ENCODE measurements at places on chromosomes 3 and 15.

DNA sequence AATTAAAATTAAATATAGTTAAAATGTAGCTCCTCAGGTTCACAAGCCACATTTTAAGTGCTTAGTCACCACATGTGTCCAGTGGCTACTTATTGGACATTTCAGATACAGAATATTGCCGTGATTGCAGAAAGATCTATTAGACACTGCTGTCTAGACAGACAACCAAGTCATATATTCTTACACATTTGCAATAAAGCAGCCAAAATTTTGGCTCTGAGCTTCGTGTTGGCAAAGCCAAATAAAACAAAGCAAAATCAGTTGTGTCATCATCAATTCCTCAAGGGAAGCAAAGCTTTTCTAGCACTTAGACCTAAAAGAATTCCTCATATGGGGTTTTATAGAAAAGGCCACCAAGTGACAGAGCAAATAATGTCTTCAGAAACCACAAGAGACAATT lies 193.1 kb upstream of the LPP start:
- DNase-seq = no peak

- DNase-seq = no peak
Measured at GRCh38 chr3:168608926-168609325, 513.2 kb upstream of the GOLIM4 start.

GRCh38 chr3:41200669-41201021 lies 1.3 kb downstream of the CTNNB1 start:
- DNase-seq = no peak

GRCh38 chr15:56719021-56719612 lies 14.2 kb downstream of the ZNF280D start:
- no peak for DNase-seq

Data from activated T-cell treated with anti-CD3 and anti-CD28 coated beads, Interleukin-2, amount 50 U/mL, for 4 hours (primary cell).